Hematopoietic multipotent progenitor cell treated with erythropoietin and hydrocortisone succinate and interleukin-3 and kit ligand, for 17 days (in vitro differentiated cells): ENCODE measurements at places on chromosomes 6 and 20.
A peak's percentile ranks its signal among the peaks of the same experiment; 100 is the strongest.

- DNase-seq, result no peak
Measured at GRCh38 chr6:41164551-41165120, 1.7 kb upstream of the TREM2 start.

DNA sequence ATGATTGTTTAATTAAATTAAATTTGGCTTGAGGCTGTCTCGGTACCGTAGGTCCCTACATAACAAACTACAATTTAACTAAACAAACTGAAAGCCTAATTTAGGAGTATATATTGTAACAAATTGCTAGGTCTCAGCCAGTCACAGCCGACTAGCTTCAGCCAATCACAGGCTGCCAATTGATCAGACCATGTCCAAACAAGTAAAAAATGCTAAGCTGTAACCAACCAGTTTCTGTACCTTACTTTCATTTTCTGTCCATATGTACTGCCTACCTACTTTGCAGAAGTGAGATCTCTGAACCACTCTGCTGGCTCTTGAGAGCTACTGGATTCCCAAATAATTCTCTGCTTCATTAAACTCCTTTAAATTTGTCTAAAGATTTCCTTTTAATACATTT is 648.0 kb upstream of the GJE1 start:
- DNase-seq, result no peak

DNA sequence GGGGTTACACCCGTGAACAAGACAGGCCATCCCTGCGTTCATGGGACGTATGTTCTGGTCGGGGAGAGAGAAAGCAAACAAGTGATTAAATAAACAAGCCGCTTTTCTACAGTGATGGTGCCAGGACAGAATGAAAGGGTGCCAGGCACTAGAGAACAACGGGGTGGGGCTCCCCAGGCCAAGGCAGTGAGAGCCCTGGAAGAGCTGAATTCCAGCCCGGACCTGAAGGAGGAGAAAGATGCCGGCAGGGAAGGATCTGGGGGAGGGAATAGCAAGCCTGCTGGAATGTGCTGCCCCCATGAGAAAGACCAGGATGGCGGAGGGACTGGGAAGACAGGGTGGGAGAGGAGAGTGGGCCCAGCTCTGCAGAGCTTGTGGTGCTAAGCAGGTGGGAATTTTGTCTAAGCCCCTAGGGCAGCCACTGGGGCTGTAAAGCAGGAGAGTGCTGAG is 7.5 kb downstream of the SNAI1 start:
- no peak for DNase-seq

GRCh38 chr6:142844065-142844755 is 100.8 kb downstream of the HIVEP2 start:
- no peak for DNase-seq

- DNase-seq, result peak; percentile 30
Measured at GRCh38 chr6:35183935-35184334, 29.8 kb upstream of the SCUBE3 start.

GRCh38 chr6:32941214-32941768 is 463 bp upstream of the HLA-DMB start:
- no peak for DNase-seq

GRCh38 chr20:58718729-58719128 is 26.1 kb downstream of the NPEPL1 start:
- no peak for DNase-seq

GRCh38 chr6:89161326-89162046 is 15.6 kb downstream of the PM20D2 start:
- DNase-seq, result no peak

DNA sequence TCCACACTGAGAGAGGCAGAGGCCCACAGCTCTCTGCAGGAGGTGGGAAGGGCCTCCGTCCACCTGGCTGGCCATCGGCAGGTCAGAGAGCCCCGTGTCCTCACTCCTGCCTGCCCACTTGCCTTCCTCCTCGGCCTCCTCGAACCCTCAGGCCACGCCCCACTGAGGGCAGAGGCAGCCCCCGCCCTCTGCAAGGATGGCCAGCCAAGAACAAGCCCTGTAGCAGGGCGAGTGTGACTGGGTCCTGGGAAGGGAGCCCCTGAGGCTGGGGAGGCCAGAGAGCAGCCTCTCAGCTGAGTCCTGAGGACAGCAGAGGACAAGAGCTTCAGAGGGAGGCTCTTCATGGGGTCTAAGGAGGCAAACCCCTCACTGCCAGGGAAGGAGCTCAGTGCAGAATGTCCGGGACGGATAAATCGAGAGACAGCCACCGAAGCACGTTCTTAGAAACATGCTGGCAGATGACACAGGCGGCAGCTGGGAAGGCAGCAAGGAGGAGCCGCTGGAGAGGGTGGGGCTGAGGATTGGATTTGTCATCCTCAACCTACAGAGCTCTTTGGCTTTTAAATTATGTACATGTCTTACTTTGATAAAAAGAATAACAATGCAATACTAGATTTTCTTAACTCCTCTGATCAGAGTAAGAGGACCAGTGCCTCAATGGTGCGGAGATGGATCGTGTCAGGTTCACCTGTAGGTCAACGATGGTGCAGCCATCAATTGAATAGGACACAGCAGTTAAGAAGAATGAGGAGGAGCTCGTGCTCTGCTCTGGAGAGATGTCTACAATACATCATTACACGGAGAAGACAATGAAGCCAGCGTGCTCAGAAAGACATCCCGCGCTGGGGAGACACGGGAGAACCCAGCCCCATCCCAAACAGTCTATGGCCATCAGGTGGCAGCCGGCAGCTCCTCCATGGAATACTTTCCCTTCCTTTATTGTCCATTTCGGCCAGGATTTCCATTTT is 53.0 kb downstream of the GNAS-AS1 start:
- DNase-seq, result no peak

DNA sequence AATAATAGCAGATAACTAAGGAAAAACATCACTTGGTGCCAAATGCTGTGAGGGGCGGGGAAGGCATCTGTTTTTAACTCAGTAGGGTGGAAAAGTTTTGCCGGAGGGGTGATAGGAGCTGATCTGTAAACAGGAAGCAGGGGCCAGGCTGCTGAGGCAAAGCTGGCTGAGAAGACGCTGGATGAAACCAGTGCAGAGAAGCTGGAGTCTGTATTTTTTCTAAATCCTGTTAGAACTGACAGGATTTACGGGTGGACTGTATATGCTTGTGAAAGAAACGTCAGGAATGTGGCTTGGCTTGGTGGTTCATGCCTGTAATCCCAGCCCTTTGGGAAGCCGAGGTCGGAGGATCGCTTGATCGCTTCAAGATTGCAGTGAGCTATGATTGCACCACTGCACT is 5.6 kb downstream of the PCMTD2 start:
- peak; percentile 61 for DNase-seq

- no peak for DNase-seq
Measured at GRCh38 chr6:1477432-1478090, 88.2 kb downstream of the FOXF2 start.

DNA sequence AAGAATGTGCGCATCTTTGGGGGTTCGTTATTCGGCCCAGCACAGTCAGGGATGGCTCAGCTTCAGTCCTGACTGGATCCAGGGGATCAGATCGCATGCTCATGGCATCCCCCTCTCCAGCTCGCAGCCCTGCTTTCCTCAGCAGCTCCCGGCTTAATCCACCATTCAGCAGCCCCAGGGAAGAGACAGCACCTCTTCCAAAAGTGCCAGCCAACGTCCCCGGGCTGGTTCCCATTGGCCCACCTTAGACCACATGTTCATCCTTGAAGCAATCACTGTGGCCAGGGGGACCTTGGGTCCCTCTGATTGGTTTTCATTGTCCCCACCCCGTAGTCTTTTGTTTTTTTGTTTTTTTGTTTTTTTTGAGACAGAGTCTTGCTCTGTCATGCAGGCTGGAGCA is 188.7 kb downstream of the ZMYND8 start:
- no peak for DNase-seq

DNA sequence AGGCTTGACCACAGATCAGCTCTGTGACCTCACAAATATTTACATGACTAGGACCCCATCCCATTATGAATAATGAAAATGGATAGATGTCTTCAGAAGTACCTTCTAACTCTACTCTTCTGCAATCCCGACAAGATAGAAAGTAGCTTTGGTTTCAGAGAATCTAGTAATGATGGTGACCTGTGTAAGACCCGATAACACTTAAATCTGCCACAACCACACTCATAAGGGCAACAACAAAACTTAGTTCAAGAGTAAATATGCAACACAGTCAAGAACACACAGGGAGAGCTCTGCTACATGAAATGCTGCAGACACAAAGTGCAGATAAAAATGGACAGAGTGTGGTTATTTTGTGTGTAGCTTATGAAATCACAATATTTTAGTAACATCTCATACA is 9.6 kb downstream of the CHD6 start:
- DNase-seq, result no peak

- peak; percentile 59 for DNase-seq
Measured at GRCh38 chr20:38893565-38894090, 32.6 kb upstream of the FAM83D start.

DNA sequence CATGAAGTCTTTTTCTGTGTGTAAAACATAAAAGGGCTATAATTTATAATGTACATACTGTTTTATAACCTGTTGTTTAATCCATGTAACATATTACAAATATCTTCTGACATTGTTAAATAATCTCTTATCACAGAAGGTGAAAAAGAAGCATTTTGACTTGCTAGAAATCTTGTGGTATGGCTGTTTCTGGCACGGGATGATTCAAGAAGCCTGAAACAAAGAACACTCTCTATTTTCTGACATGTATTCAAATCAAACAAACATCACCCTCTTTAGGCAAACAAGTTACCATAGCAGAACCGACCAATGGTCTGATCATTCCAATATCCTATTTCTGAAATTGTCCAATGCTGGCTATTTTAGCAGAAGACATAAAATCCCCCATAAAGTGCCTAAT is 55.4 kb downstream of the HS3ST5 start:
- DNase-seq, result no peak

DNA sequence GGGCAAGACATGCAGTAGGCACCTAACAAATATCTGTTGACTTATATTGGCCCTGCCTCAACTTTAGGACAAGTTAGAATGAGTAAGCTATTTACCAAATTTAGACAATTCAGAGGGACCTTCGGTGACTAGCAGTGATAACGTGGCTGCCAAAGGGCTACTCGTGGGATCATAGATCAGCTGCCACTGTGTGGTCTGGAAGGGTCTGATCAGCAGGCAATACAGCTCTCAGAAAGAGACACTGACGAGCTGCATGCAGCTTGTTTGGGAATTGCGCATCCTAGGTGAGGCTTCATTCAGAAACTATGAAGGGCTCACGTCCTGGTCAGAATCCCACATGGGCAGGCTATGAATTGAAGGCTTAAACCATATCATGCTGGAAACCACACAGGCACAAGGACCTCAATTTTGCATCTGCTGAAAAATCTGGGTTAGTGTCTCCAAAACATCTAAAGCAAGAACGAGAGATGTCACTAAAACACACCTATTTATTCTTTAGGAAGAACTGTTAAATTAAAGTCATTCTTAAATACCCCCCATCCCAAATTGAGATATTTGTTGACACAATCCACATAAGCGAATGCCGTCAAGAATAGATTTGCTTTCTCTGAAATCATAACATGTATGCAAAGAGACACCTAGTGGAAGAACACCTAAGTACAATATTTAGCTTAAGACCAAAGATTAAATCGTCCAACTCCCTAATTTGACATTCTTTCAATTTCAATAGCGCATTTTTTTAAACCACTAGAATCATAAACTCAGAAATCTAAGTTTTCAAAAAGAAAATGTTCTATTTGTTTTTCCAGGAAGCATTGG is 79.6 kb downstream of the IPCEF1 start:
- no peak for DNase-seq

DNA sequence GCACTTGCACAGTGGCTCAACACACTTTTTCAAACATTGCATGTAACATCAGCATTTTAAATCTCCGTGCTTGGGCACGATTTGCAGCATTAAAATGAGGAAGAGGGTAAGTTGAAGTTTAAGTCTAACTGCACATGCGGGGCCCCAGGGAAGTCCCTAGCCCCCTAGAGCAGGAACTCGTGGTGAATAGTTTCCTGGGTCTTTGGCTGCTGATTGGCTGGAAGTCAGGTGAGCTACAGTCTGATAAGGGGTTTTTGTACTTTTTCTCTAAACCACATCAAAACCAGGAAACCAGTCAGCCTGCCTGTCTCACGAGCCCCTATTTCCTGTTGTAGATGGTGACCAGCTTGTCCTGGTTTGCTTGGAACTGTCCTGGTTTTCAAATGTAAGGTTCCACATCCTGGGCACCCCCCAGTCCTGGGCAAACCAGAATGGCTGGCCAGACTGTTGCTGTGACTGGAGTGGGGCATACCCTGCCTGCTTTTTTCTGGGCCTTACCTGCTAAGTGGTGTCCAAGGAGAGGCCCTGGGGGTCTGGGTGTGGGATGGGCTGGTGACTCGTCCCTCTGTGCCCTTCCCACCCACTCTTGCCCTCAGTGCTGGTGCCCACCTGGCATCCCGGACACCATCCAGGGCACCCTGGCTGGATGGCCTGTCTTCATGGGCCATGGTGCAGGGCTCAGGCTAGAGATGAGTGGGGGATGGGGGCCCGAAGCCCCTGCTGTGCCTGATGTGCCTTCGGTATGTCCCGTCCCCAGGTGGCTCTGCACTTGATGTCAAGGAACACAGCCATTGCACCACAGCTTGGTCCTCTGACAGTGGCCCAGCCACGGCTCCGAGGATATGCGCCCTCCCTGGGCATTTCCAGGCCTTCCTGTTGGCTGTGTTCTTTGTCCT is 31.8 kb downstream of the SUN5 start:
- DNase-seq, result no peak
